NCI-H526 treated with DMSO at 0.1 percent for 48 hours (cell line): ENCODE measurements at places on chromosomes 3 and 15.

- no peak for DNase-seq
Observed at GRCh38 chr3:13878281-13879101, 1.4 kb downstream of the WNT7A start.

- DNase-seq, result no peak
Observed at GRCh38 chr15:92631721-92632120, 23.9 kb downstream of the FAM174B start.

DNA sequence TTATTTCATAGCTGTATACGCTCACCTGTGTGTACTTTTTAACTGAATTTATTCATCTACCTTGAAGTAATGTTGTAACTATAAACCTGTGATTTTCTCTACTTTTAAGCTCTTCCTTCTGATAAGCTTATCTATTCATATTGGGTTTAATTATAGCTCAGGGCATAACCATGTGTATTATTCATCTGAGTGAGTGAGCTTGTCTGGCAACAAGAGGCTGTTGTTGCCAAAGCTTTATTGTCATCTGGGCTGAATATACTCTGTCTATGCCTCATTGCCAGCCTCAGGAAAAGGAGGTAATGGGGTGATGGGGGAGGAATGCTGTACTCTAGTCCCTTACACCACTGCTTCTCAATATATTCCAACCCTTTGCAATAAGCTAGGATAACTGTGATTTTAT lies 292.4 kb downstream of the UBE2E2 start:
- no peak for DNase-seq

DNA sequence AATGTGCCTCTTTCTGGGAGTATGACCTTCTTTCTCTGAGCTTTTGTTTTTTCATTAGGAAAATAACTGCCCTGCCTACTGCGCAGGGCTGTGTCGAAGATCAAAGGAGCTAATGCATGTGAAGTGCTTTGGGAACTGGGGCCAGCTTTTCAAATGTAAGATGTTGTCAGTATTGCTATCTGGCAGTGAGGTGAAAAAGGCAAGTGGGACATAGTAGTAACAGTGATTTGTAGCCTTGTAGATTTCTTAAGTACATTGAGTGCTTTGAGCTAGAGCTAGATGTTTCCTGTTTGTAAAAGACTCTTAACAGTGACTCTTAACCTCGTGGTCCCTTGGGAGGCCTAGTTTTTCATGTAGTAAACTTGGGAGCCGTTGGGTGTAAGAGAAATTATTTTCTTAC lies 126.5 kb downstream of the ECT2 start:
- DNase-seq, result no peak

DNA sequence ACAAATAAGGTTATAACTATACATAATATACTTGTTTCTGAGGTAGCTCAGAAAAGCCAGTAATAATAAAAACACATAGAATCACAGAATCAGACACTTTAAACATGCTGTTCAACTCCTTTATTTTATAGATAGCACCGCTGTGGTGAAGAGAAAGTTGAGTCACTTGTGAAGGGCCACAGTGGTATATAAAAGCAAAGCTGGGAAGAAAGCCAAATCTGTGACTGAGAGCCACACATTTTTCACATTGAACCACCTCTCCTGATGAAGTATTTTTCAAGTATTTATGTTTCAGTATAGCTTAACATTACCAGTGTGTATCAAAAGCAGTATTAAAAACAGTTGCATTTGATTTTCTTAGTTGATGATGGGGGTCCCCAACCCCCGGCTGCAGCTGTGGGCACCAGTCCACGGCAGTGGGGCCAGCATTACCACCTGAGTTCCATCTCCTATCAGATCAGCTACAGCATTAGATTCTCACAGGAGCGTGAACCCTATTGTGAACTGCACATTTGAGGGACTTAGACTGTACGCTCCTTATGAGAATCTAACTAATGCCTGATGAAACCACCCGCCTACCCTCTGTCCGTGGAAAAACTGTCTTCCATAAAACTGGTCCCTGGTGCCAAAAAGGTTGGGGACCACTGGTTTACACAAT lies 46.2 kb downstream of the TBL1XR1 start:
- no peak for DNase-seq
